Transverse colon (tissue), 4 donors: ENCODE measurements at places on chromosomes 16 and 17. TPM values are rescaled to one million over a fixed set of nuclear protein-coding genes. Genes with fewer than 3 reads are reported as not detected.
A peak's percentile ranks its signal among the peaks of the same experiment; 100 is the strongest.

- DNase-seq, result no peak
Observed at GRCh38 chr16:66701026-66701425, 4.5 kb upstream of the CMTM4 start.

GRCh38 chr17:69818467-69818866, 256.6 kb upstream of the KCNJ16 start:
- DNase-seq, result no peak

The LPO gene
- not detected for total RNA-seq

GRCh38 chr16:72876221-72876620, 171.7 kb downstream of the ZFHX3 start:
- peak; percentile 44 for DNase-seq

The KRTAP9-2 gene
- total RNA-seq, result not detected

DNA sequence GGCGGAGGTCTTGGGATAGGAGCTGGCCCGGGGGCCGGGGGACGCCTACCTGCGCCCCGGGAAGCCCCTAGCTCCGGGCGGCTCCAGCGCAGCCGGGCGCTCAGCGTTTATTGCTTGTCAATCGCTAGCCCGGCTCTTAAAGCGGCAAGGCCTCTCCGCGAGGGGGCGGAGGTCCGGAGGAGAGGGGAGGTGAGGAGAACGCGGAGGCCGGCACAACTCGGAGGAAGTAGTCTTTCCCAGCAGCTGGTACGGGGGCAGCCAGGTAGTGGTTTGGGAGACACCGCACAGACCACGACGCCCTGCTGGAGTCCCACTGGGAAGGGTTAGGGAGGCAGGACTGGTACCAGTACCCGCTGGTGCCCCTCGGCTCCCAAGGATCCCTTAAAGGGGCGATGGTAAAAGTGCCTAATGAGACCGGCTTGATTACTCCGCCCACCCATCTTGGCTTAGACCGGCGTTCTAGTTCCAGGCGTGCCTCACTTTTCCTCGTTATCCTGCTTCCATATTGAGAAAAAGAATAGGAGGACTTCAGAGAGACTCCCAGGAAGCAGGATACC, at the start of gene MPP2:
MPP2 (minus strand) TSS at position 112 of the 557 bp plus-strand sequence. CDS start 3,076 bp downstream, outside the sequence.
- peak; percentile 69 for DNase-seq

GRCh38 chr17:29617481-29618271, 5.0 kb downstream of the CORO6 start:
- peak; percentile 89 for DNase-seq

- no peak for DNase-seq
Observed at GRCh38 chr17:37174205-37174604, 201.6 kb upstream of the C17orf78 start.

DNA sequence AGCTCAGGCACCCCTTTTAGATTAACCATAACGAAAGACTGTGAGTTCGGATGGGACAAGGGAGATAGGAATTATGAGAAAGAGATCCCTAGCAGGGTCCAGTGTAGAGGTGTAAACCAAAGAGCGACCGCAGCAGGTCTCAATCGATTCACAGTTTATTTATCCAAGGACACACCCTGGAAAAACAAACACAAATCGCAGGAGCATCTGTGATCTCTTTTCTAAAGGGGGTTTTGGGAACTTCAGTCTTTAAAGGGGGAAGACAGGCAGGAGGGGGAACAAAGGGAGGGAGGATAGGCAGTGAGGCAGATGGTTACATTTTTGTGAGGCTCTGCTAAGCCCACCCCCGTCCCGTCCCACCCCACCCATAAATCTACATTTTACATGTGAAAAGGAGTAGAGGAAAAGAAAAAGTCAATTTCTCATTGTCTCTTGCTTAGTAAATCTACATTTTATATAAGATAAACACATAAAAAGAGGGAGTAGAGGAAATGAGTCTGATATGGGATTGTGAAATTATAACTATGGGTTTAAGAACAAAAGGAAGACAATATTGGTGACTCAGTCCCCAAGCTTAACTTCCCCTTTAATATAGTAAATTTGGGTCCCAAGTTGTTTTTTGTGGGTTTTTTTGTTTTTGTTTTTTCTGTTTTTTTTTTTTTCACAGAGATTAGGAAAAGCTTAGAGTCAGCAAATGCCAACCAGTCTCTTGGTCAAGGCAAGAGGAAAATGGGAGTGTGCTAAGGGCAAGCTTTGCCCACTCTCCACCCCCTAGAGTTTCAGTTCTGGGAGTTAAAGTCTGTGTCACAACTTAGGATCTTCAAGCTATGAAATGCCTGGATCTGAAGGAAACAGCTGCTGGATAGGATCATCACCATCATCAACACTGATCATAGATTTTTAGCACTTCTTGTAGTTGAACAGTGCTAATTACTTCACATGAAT, 160.9 kb upstream of the CDH5 start:
- no peak for DNase-seq

DNA sequence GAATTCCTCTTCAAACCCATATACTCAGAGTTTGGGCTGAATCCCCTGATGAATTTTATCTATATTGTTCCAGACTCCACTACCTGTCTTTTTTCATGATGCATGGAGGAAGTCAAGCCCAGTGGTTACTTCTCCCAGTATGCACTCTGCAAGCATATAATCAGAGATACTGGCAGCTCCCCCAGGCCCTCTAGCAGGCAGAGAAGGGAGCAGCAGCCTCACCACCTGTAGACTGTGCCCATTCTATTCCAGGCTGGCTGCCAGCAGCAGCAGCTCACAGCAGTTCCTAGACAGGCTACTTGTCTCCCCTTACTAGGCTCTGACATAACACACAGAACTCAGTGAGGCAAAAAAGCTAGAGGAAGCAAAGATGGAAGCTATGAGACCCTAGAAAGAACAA, 3.4 kb downstream of the MKS1 start:
- DNase-seq, result no peak

DNA sequence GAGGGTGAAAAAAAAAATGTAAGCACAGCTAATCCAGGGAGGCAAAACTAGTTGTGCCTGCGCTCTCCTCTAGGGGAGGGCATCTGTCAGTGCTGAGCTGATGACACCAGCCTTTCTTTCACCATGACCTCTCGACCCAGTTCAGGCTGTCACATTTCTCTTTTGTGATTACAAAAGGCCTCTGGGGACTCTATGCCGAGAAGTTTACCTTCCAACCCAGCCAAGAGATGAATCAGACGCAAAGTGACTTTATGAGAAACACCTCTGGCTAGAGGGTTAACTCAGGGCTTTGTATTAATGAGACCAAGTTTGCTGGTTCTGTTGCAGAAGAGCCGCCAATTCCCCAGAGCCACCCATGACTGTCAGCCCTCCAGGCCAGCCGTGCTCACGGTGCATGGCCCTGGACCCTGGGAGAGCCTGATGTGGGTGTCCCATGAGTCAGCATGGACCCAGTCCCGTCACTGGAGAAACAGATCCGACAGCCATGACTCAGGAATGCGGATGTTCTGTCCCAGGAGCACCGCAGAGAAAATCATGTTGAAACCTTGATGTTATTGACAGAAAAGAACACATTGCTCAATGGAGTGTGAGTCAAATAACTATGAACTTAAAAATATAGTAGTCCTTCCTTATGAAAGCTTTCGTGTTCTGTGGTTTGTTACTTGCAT, 437.2 kb downstream of the HS3ST3B1 start:
- DNase-seq, result peak; percentile 49

DNA sequence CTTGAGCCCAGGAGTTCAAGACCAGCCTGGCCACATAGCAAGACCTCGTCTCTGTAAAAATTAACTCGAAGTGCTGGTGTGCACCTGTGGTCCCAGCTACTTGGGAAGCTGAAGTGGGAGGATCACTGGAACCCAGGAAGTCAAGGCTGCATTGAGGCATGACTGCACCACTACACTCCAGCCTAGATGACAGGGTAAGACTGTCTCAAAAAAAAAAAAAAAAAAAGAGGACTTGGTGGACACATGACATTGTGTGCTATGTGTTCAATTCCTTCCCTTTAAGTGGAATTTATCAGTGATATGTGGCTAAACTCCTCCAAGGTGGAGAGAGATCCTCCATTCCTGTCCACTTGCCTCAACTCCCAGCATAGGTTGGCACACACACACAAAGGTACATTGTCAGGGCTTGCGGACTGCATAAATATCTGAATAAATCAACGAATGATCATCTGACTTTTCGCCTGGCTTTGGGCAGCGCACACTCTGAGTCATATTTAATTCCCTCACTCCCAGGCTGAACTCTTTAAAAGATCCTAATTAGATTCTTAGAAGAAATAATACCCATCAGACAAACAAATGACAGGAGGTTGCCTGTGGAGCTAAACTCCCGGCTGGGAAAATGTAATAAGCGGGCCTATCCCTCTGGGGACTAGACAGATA, 25.0 kb upstream of the SYT17 start:
- no peak for DNase-seq

DNA sequence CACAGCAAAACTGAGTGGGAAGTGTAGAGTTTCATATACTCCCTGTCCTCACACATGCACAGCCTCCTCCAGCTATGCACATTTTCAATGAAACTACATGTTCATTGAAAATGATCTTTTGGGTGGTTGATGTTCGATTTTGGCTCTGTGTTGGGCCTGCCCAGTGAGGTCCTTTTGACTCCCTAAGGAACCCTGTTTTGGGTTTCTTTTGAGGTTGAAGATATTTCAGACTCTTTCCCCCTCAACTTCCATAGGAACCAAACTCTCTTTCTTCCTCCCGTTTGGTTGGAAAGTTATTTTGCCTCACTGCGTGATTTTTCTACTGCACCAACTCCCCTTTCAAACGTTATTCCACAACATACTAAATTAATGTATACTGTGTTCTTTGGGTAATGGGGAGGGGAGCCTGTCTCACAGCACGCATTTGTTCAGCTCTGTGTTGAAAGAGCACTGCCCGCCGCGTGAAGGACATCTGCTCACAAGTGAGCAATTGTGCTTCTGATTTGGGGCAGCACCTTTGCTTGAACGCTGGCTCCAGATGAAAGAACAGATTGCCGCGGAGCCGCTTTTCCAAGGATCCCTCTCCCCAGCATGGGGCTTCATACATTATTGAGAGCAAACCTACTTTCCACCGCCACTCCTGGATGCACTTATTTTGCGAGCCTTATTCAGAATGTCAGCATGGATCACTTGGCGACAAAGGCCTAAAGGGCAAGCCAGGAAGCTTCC, 385.9 kb downstream of the WWOX start:
- DNase-seq, result no peak

DNA sequence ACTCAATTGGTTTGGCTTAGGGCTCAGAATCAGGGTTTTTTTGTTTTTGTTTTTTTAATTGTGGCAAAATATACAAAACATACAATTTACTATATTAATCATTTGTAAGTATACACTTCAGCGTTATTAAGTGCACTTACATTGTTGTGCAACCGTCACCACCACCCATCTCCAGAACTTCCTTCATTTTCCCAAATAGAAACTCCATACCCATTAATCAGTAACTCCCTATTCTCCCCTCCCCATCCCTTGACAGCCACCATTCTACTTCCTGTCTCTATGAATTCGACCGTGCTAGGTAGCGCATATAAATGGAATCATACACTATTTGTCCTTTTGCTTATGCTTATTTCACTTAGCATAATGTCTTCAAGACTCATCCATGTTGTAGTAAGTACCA, 45.2 kb upstream of the DHX40 start:
- no peak for DNase-seq

DNA sequence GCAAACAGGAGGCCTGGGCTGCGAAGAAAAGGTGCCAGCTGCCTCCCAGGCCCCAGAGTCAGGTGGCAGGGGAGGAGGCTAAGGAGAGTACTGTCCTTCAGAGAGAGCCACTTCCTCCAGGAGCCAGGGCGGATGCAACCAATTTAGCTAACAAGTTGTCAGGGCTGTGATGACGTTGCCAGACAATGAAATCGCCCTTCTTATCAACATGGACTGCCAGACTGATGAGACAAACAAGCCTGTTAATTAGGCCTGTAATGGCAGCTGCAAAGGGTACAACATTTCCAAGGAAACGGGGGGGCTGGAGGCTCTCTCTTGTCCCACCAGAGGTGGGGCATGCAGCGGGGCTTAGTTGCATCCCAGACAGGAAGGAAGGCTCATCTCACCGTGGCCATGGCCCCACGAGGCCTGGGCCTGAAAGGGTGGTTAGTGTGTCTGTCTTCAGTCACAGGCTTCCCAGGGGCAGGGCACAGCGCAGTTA, 111.8 kb downstream of the SDK2 start:
- no peak for DNase-seq

GRCh38 chr17:81365601-81366585, 29.4 kb upstream of the BAHCC1 start:
- peak; percentile 83 for DNase-seq

GRCh38 chr17:37737971-37738370, 6.9 kb downstream of the HNF1B start:
- DNase-seq, result no peak

DNA sequence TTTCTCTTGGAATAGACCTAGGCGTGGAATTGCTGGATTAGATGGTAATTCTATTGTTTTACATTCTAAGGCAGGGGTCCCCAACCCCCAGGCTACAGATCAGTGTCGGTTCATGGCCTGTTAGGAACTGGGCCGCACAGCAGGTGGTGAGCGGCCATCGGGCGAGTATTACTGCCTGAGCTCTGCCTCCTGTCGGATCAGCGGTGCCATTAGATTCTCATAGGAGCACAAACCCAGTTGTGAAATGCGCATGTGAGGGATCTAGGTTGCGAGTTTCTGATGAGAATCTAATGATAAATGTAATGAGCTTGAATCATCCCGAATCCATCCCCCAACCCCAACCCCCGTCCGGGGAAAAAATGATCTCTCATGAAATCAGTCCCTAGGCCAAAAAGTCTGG, 23.0 kb downstream of the NLRC5 start:
- DNase-seq, result no peak

The CSNK1D gene
- total RNA-seq, result 230 TPM

- DNase-seq, result no peak
Observed at GRCh38 chr16:88839026-88839529, 17.7 kb downstream of the GALNS start.

The CD300LG gene
- 0.55 TPM for total RNA-seq

DNA sequence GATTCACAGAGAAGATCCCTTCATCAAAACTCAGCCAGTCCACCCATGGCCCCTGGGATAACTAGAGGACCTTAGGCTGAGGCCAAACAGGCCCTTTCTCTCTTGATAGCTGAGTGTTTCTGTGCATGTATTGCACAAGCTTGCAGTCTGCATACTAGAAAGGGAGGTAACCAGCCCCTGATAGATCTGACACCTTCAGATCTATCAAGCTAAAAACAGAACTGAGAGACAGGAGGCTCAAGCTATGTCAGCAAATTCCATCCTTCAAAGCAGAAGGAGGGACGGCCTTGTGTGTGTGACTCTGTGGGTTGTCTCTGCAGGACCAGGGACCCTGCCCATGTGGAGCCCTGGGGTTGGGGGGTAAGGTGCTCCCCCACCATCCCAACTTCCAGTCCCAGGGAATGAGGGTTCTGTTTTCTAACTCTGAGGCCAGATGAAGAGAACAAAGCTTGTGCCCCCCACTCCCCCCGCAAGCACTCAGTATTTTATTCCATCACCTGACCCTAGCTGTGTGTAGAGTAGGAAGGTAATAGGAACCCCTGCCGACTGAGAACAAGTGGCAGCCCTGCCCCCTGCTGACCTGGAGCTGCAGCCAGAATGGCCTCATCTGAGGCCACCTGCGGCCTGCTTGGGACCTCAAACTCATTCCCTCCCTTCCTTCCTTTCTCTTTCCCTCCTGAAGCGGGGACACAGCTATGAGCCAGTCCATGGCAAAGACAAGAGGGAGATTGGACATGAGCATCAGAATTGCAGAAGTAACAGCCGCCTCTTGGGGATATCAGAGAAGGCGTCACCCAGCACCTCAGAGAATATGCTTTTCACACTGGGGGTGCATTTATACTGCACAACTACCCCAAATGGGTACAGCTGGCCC, 63.8 kb downstream of the SMPD3 start:
- no peak for DNase-seq

The GGT6 gene
- 270 TPM for total RNA-seq

GRCh38 chr17:75712446-75712845, 8.8 kb upstream of the ITGB4 start:
- DNase-seq, result no peak

GRCh38 chr17:35588196-35588920, 1.2 kb downstream of the AP2B1 start:
- no peak for DNase-seq

The GINS2 gene
- total RNA-seq, result 4.4 TPM

The HSF4 gene
- 29.5 TPM for total RNA-seq
